Stimulated activated CD8-positive, alpha-beta memory T cell treated with anti-CD3 and anti-CD28 coated beads, Interleukin-7, amount 100 ng/mL, for 48 hours (primary cell): ENCODE measurements at places on chromosomes 2 and 18.

- no peak for DNase-seq
These were observed 106.2 kb downstream of the CPO start for GRCh38 chr2:207045531-207045930.

GRCh38 chr2:208033701-208034502 is 8.6 kb upstream of the PLEKHM3 start:
- DNase-seq = peak; percentile 14

GRCh38 chr2:220674033-220674432 is 898.1 kb downstream of the EPHA4 start:
- DNase-seq = no peak

DNA sequence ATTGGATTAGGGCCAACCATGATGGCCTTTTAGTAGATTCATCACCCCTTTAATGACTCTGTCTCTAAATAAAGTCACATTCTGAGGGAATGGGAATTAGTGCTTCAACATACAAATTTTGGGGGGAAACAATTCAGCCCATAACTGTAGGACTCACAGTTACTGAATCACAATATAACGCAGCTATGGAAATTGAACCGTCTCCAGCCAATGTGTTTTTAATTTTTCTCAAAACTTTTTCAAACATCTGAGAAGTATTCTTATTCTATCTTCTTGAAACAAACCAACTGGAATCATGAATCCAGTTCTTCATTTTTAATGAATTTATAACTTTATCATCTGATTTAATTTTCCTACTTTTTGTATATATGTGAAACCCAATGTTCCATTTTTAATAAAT is 373.1 kb upstream of the SYT4 start:
- DNase-seq = no peak

DNA sequence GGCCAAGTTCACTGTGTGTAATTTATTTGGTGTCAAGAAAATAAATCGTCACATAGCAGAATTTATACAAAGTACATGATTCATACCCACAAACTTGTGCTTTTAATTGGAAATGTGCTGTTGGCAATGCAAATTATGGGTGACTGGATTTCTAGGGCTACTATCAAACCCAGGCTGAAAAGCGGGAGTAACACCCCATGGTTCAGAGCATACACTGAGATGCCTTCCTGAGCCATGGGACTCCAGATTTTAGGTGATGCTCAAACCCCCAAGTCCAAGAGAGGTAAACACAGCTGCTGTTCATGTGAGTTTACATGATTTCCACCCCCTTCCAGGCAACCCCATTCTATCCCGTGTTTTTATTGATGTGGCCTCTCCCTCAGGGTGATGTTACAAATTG is 565.9 kb upstream of the ID2 start:
- DNase-seq = no peak

DNA sequence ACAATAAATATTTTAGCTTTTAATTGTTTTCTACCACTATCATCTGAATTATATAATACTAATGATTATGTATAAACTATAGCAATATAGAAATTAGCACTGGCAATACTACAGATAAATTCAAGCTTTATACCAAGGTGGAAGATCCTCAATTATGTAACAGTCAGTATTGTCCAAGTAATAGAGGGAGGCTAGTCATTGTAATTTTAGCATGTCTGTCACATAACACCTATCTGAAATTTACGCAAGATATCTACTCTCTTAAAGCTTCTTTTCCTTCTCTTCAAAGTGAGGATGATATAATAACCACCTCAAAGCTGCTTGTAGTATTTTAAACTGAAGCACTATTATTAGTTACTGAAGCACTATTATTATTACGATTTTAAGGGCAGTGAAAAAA is 12.2 kb downstream of the KCNJ3 start:
- no peak for DNase-seq

- peak; percentile 18 for DNase-seq
These were observed 6.8 kb upstream of the PXDN start for GRCh38 chr2:1750933-1751766.

DNA sequence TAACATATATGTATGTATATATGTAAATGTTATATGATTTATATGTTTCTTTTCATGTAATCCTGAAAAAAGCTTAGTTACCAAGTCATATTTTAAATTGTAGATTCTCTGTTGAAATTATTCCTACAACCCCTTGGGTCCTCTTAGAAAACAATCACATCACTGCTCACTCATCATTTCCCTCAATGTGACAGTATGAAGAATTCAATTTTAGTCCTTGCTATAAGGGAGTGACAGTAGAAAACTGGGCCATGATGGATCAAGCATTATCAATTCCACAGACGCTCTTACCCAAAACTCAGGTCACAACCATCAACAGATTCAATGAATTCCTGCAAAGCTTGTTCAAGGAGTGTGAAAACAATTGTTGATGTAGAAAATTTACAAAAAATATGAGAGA is 1389.5 kb upstream of the ACVR2A start:
- no peak for DNase-seq

GRCh38 chr18:41226186-41226585 is 728.8 kb upstream of the PIK3C3 start:
- DNase-seq = no peak

DNA sequence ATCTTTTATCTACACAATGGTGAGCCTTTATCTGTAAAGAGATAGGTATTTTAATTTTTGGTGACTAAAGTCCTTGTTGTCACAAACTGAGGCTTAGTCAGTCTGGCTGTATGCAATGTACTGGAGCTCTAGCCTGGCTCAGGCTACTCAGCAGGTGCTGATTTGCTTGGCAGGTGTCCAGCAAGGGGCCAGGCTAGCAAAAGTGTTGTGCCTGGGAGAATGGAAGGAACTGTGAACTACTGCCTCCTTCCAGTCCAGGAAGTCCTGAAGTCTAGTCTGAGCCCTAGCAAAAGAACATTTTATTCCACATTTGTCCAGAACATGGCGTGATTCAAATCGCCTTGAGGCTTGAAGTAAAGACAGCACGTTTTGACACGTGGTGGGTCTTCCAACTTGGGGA is 260.5 kb downstream of the CCDC85A start:
- no peak for DNase-seq

DNA sequence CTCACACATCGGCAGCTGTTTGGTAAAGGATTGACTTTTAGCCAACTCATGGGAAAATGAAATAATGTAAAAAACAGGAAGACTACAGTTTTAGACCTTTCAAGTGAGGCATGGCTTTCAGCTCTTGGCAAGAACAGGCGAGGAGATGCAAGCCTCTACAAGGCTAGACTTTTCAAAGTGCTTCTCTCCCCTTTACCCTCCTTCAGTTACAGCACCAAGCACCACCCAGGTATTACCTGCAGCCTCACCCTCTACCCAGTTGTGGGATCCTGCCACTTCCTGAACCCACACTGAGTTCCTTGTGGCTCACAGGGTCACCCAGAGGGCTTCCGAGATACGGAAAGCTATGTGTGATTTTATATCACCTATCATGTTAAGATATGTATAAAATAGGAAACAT is 14.7 kb downstream of the UGT1A10 start:
- no peak for DNase-seq

DNA sequence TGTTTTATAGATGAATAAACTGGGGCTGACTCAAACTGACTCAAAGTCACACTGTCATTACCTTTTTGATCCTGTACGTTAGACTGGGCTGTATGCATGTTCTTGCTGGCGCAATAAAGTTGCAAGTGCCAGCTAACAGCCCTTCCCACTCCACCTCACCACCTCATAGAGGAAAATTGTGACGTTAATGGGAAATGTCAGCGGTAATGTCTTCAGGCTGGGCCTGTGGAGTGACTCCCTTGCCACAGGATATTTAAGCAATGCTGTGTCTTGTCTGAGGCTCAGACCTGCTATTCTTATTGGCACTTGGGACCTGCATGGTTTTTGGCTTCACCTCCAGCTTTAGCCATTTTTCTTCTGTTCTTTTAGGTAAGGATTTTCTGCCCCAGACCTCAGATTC is 25.2 kb upstream of the CASP10 start:
- no peak for DNase-seq

- no peak for DNase-seq
These were observed 26.2 kb upstream of the TMEM163 start for GRCh38 chr2:134745023-134745422.

- no peak for DNase-seq
These were observed 406.1 kb downstream of the SETBP1 start for GRCh38 chr18:45086777-45087176.

- DNase-seq = no peak
These were observed 3.5 kb downstream of the AAMP start for GRCh38 chr2:218266316-218266979.

GRCh38 chr18:45167631-45168280 is 447.5 kb upstream of the SLC14A2 start:
- DNase-seq = no peak

DNA sequence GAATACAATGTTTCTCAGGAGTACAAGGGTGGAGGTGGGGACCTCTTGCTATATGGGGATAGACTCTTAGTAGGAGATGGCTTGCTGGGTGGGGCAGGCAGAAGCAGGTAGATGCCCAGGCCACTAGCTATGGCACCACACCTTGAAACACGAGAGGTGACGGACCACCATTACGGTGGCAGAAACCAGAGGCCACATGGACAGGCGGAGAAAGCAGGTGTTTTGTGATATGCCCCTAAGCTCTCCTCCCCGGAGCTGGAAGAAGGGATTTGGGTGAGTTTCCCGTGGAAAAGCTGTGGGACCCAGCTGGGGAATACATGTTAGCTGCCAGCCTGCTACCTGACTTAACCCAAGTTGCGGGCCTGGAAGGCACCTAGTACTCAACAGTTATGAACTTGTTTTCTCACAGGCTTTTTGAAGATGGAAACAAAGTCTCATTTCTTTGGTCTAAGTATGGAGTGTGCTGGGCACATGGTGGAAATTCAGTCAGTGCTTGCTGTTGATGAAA is 16.7 kb downstream of the PLA2R1 start:
- DNase-seq = no peak

- no peak for DNase-seq
These were observed 13.8 kb downstream of the MLPH start for GRCh38 chr2:237500681-237501424.
